Adipocyte (in vitro differentiated cells): ENCODE measurements at places on chromosomes 13 and 19.

DNA sequence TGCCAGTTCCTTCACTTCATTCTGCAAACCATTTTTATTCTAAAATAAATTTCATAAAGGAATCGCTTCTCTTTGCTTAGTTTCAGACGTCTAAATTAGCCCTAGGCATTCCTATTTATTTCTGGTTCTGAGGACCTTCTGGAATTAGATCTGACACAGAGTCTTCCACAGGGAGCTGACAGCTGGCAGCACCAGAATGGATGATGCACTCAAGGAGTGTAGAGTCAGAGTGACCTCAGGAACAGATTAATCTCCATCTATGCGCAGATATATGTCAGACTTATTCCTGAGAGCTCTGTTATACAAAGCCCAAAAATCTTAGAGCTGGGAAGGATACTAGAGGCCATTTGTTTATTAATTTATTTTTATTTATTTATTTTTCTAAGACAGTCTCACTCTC is 450.8 kb downstream of the HS6ST3 start:
- no peak for DNase-seq

DNA sequence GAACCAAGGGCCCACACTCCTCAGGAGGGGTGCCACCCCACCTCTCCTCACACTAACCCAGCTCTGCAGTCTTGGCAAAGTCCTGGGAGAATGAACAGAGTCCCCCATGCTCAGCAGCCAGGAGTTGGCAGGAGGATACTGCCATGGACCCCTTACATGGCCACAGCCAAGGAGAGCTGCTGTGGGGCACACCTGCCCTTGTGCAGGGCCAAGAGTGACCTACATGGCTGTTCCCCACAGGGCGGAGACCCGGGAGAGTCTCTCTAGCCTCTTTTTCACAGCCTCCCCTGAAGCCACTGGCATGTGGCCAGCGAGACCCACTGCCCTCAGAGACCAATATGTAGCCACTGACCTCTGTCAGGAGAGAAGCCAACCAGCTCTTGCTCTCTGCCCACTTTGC is 45.9 kb upstream of the VSTM2B start:
- DNase-seq: no peak

GRCh38 chr19:10915130-10916091 is 13.0 kb downstream of the YIPF2 start:
- peak; percentile 82 for DNase-seq

DNA sequence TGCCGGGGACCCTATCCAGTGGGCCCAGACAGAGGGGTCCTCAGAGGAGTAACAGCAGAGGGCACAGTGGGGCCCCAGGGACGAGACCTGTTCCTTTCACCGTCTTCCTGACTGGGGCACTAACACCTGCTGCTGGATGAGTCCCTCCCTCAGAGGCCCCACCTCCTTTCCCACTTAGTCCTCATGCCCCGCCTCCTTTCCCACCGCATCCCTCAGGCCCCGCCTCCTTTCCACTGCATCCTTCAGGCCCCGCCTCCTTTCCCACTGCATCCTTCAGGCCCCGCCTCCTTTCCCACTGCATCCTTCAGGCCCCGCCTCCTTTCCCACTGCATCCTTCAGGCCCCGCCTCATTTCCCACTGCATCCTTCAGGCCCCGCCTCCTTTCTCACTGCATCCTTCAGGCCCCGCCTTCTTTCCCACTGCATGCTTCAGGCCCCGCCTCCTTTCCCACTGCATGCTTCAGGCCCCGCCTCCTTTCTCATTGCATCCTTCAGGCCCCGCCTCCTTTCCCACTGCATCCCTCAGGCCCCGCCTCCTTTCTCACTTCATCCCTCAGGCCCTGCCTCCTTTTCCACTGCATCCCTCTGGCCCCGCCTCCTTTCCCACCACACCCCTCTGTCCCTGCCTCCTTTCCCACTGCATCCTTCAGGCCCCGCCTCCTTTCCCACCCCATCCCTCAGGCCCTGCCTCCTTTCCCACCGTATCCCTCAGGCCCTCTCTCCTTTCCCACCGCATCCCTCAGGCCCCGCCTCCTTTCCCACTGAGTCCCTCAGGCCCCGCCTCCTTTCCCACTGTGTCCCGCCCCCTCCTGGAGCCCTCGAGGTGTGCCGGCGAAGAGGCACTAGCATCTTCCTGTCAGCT is 6.7 kb downstream of the SPPL2B start:
- peak; percentile 13 for DNase-seq

DNA sequence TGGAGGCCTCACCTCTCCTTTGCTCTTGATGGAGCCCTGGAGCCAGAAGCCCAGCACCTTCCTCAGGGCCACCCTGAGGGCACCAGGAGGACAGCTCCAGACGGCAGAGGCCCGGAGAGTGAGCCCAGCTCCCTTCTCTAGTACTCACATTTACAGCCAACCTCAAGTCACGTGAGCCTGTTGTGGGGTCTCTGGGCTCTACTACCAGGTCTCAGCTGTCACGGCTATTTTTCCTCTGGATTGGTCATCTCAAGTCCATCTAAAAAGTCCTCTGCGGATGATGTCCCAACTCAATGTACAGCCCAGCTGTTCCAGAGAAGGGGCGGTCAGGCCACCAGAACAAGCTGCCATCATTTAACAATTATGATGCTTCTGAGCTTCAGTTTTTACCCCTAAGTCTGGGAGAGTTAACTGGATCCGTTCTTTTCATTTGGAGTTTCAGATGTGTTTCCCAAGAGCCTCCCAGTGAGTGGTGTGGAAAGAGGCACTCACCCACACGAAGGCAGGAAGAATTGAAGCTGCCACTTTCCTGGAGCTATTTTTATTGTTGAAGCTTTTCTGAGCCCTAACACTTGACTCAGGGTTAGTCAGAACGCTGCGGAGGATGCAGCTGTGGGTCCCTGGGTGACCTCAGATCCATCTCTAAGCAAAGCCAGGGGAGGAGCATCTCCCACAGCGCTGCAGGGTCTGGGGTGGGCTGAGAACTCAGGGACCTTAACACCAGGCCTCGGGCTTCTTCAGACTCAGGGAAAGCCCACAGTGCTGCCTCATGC is 143.5 kb upstream of the UBL3 start:
- DNase-seq: peak; percentile 37

DNA sequence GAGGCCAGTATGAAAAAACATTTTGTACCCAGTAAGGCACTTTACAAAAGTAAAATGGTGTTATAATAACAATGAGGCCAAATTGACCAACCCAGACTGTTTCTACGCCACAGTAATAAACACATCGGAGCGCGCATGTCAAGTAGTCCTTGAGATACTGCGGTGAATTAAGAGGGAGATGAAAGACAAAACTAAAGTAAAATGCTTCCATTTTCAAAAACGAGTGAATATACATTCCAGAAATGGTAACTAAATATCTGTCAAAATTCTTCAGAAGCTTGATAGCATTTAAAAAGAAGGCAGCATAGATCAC is 19.0 kb downstream of the N4BP2L1 start:
- no peak for DNase-seq

DNA sequence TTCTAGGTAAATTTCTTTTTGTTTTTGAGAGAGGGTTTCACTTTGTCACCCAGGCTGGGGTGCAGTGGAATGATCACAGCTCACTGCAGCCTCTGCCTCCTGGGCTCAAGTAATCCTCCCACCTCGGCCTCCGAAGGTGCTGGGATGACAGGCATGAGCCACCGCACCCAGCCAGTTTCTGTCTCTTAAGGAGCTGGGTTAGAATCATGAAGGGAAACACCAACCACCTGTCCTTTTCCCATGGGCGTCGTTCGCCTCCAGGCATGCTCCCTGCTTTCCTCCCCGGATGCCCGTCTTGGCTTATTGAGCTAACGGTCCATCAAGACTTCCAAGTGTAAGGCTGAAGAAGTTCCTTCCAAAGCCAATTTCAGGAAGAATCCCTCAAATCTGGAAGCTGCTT is 85.9 kb downstream of the SOX1 start:
- DNase-seq: no peak

GRCh38 chr13:97120346-97120745 is 101.8 kb upstream of the MBNL2 start:
- no peak for DNase-seq

GRCh38 chr19:58229255-58229639 is 533 bp downstream of the ZNF544 start:
- no peak for DNase-seq

DNA sequence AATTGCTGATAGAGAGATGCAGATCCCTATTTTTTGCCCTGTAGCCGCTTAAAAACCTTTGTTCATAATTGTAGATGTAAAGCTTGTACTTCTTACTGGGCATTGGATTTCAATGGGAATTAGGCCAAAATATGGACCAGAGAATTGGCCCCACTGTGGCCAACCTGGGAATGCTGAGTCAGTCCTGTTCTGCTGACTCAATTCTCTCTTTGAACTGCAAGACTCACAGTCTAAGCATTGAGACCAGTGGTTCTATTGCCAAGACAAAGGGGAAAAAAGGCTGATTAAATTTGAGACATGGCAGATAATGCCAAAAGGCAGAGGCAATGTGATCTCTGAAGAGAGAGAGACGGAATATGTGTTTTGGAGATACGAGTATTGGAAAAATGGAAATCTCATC is 72.5 kb upstream of the UBL3 start:
- DNase-seq: peak; percentile 63

GRCh38 chr13:24995225-24995804 is 100.6 kb upstream of the PABPC3 start:
- peak; percentile 96 for DNase-seq
